ENCODE measurements at places on chromosomes 2 and 18.

DNA sequence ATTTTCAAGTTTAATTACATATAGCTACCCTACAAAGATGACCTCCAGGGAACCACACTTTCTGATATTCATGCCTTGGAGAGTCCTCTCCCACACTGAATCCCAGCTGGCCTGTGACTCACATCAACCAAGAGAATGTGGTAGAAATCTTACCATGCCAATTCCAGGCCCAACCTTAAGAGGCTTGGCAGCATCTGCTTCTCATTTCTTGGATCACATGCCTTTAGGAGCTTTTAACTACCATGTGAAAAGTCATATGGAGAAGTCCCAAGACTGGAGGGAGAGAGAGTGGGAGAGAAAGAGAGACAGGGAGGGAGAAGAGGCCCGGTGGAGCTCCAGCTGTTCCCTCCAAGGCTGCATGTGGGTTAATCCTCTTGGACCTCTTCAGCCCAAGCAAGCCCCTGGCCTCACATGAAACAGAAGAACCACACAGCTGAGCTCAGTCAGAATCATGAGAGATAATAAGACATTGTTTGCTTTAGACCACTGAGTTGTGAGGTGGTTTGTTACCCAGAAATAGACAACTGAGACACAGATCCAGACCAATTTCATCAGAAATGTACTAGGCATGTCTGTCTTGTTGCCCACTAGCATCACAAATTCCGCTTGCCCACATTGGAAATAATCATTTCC is 190.7 kb downstream of the MTCL1 start:
- DNase-seq = peak; percentile 86

GRCh38 chr2:9145752-9146430 is 60.7 kb upstream of the ASAP2 start:
- no peak for DNase-seq

- no peak for DNase-seq
These were observed 34.9 kb upstream of the COL5A2 start for GRCh38 chr2:189214484-189214883.

- DNase-seq = no peak
These were observed 10.2 kb downstream of the ANO7 start for GRCh38 chr2:241198381-241199279.

DNA sequence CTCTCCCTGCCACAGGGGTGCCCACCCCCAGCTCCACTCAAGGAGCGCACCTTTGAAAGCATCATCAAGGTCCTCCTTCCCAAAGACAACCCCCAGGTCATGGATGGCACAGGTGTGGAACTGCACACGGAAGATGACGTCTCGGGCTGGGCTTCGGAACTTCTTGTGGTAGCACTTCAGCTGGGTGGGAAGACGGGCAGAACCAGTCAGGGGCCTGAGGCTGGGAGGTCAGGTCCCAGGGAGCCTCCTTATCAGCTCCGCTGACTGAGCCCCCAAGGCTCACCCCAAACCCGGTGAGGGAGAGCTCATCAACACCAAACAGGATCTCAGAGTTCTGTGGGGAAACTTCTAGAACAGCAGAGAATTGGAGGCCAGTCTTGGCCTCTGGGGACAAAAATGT is 117.8 kb downstream of the TNS1 start:
- no peak for DNase-seq

GRCh38 chr2:240953426-240954410 is 44.7 kb upstream of the SNED1 start:
- no peak for DNase-seq

- DNase-seq = no peak
These were observed 221.4 kb downstream of the ARL4C start for GRCh38 chr2:234275515-234275914.

GRCh38 chr2:237869343-237870102 is 10.1 kb downstream of the RAMP1 start:
- DNase-seq = no peak

- no peak for DNase-seq
These were observed 167.7 kb downstream of the ACTR3 start for GRCh38 chr2:114057638-114058037.

DNA sequence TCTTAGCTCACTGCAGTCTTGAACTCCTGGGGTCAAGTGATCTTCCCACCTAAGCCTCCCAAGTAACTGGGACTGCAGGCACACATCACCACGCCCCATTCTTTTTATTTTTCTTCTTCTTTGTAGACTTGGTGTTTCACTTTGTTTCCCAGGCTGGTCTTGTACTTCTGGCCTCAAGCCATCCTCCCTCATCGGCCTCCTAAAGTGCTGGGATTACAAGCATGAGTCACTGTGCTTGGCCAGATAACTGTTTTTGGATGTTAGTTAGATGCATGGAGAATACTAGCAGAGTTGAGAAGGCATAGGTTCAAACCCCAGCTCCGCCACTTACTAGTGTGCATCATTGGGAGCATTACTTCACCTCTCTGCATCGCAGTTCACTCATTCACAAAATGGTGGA is 88.3 kb downstream of the TXNL1 start:
- DNase-seq = no peak

- DNase-seq = no peak
These were observed 9.6 kb downstream of the CPLX4 start for GRCh38 chr18:59308938-59309260.

- no peak for DNase-seq
These were observed 46.3 kb upstream of the GBX2 start for GRCh38 chr2:236214376-236214995.

All from fibroblast of skin of right biceps (primary cell).